Stimulated activated CD8-positive, alpha-beta memory T cell treated with anti-CD3 and anti-CD28 coated beads, Interleukin-2, amount 100 ng/mL, for 1 hour (primary cell): ENCODE measurements at places on chromosomes 16 and 17.

GRCh38 chr17:77372444-77373298 is 231.9 kb downstream of the SEC14L1 start:
- DNase-seq, result no peak

- DNase-seq, result no peak
Measured at GRCh38 chr16:64544859-64545258, 577.0 kb downstream of the CDH11 start.

- no peak for DNase-seq
Measured at GRCh38 chr16:25052530-25052929, 37.4 kb upstream of the ARHGAP17 start.

DNA sequence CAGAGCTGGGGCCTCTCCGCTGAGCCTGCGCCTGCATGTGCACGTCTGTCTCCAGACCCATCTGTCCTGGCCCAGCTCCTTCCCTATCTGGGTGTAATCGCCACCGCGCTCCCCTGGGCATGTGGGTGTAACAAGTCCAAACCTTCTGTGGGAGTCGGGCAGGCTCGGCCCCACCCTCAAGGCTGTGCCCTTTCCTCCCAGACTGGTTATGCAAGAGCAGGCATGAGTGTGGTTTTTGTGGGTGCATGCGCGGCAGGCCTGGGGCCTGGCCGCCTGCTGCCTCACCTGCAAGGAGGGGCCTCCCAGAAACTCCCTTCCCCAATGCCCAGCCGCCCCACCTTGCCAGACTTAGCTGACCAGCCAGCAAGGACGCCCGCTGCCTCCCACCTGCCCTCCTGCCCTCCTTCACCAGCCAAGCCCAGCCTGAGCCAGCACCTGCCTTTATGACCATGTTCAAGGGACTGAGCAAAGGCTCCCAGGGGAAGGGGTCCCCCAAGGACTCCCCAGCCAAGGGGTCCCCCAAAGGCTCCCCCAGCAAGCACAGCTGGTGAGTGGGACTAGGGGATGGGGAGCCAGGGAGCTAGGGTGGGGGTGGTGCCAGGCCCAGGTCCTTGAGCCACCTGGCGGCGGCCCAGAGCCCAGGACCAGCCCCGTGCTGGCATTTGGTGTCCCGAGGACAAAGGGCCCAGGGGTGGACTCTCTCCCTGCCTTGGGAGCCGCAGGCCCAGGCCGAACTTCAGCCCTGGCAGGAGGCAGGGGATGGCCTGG is at the start of gene EVPLL:
EVPLL (plus strand) TSS at position 342 of the 768 bp plus-strand sequence. CDS start 3,160 bp downstream, outside the sequence.
- DNase-seq, result no peak

GRCh38 chr16:75997606-75998005 is 271.3 kb upstream of the CPHXL start:
- no peak for DNase-seq

GRCh38 chr16:57578521-57579360 is 36.3 kb downstream of the ADGRG5 start:
- DNase-seq, result no peak
